ENCODE measurements at places on chromosomes 13 and 19. TPM values are rescaled to one million over a fixed set of nuclear protein-coding genes. Genes with fewer than 3 reads are reported as not detected.

Gene CRX
- not detected for total RNA-seq

Gene FUT2
- total RNA-seq: 1.4 TPM

Gene ANKLE1
- 0.76 TPM for total RNA-seq

Gene PRODH2
- total RNA-seq: not detected

Gene NDUFA7
- total RNA-seq: 96.4 TPM

Gene ZNF726
- 1.6 TPM for total RNA-seq

Gene UBL5
- 614 TPM for total RNA-seq

Gene CCDC169
- total RNA-seq: 1.3 TPM

Gene NDFIP2
- 59.3 TPM for total RNA-seq

Gene TNNI3
- total RNA-seq: 4.0 TPM

Gene SYNE4
- total RNA-seq: 1.4 TPM

Gene OR10H1
- total RNA-seq: not detected

Gene TMPRSS9
- total RNA-seq: not detected

Gene BICRA
- 6.0 TPM for total RNA-seq

Gene SYT3
- total RNA-seq: not detected

Gene CBY2
- total RNA-seq: not detected

Gene UBE2M
- total RNA-seq: 51.0 TPM

Gene ZNF345
- 1.1 TPM for total RNA-seq

Gene ETFB
- 103 TPM for total RNA-seq

Gene CGB5
- not detected for total RNA-seq

Gene PSG11
- not detected for total RNA-seq

Gene TNNT1
- 145 TPM for total RNA-seq

Gene BCL3
- total RNA-seq: 14.0 TPM

Gene WDR88
- total RNA-seq: not detected

Gene STK24
- total RNA-seq: 139 TPM

Gene KLK5
- 185 TPM for total RNA-seq

Gene CLIP3
- total RNA-seq: 1.0 TPM

Gene SOX1
- total RNA-seq: not detected

Gene IGLON5
- total RNA-seq: not detected

Gene OR7D2
- total RNA-seq: not detected

Gene NECTIN2
- total RNA-seq: 81.6 TPM

Gene ZNF66
- total RNA-seq: 1.2 TPM

Gene SPRED3
- total RNA-seq: 1.6 TPM

Gene TMIGD2
- not detected for total RNA-seq

Gene KASH5
- not detected for total RNA-seq

Gene CRLF1
- total RNA-seq: 0.31 TPM

Gene CDC37
- total RNA-seq: 200 TPM

Gene CRYL1
- total RNA-seq: 27.5 TPM

Gene POU4F1
- total RNA-seq: not detected

Gene OR4F17
- total RNA-seq: not detected

Gene TPGS1
- total RNA-seq: 50.3 TPM

Data from hair follicular keratinocyte (primary cell).